ENCODE measurements at places on chromosomes 7 and 10.
A peak's percentile ranks its signal among the peaks of the same experiment; 100 is the strongest.

- no peak for DNase-seq
Observed at GRCh38 chr10:106502641-106503040, 661.9 kb downstream of the SORCS1 start.

DNA sequence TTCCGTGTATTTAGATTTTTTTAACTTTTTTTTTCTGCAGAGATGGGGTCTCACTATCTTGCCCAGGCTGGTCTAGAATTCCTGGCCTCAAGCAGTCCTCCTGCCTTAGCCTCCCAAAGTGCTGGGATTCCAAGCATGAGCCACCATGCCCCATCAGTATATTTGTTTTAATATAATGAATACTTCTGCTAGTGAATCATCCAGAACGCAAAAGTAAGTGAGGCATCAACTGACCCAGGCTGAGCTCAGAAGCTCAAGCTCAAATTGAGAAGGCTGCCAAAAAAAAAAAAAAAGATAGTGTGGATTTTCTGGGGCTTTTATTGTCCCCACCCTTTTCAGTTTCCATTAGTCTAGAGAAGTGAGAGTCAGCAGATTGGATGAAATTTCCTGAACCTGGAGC is 39.0 kb upstream of the TECTB start:
- DNase-seq = no peak

DNA sequence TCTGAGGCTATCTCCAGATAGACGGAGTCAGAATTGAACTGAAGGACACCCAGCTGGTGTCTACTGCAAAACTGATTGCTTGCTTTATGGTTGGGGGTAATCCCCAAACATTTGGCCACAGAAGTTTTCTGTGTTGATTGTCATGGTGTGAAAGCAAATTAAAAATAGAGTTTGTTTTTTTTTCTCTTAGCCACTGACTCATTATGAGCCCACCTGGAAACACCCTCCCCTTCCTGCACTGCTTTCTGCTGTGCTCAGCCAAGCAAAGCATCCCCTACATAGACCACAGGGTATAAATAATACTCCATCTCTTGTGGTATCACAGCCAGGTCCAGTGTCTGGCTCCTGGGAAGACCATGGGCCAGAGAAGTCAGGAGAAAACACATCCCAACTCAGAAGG is 6.5 kb upstream of the VWC2 start:
- no peak for DNase-seq

GRCh38 chr7:50393547-50394252 is 56.5 kb downstream of the FIGNL1 start:
- no peak for DNase-seq

DNA sequence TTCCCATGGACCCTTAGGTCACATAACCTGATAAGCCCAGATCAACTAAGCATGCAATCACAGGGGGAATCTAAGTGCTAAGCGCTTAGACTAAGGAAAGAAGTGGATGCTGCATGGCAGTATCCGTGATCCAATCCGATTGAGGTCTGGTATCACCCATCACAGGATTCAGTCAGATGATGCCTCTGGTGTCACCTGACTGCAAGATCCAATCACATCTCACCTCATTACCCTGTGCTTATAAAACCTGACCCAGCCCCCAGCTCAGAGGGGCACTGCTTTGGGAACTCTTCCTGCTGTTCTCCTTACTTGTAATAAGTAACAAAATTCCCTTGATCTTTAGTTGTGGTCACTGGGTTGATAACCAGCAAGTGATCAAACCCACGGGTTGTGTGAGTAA is 84.7 kb upstream of the TMEM168 start:
- DNase-seq = no peak

DNA sequence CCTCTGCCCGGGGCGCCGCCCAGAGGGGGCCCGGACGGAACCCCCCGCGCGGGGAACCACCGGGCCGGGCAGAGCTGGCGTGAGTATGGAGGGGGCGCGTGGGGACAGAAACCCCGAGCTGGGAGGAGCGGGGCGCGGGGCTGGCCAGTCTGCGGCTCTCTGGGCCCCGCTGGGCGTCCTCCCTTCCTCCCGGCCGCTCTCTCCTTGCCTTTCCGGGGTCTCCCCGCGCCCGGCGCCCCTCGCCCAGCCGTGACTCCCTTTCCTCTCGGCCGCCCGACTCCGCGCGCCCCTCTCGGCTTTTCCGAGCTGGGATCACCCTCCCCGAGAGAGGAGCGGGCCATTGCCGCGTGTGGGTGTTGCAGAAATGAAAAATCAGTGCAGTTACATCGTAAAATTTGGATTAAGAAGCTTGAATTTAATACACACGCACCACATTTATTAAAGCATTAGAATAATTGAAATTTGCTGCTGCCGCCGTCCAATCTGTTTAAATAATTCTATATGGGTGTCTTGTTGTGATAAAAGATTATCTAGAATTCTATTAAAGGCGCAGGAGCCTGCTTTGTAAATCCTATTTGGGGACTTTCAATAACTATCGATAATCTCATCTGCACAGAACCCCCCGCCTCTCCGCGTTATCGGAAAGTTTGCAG is 9.1 kb downstream of the UNCX start:
- DNase-seq = no peak

GRCh38 chr7:97078023-97078969 is 39.2 kb upstream of the SDHAF3 start:
- no peak for DNase-seq

DNA sequence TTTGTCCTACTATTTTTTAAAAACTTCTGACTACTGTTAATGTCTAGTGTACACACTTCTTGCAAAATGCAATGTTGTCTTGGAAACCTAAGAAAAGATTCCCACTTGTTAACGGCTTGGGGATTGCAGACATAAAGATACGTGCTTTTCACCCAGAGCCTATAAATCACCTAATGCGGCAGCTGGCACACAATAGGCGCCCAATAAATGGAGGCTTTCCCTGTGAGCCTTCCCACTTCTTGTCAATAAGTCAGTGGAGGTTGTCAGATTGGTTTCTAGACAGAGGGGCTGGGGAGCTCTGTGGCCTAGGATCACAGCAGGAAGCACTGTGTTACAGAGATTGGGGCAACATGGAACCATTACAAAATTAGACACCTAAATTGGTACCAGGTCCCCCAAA is 74.7 kb downstream of the VSTM4 start:
- no peak for DNase-seq

GRCh38 chr10:94268652-94269051 is 94.1 kb downstream of the NOC3L start:
- DNase-seq = no peak

DNA sequence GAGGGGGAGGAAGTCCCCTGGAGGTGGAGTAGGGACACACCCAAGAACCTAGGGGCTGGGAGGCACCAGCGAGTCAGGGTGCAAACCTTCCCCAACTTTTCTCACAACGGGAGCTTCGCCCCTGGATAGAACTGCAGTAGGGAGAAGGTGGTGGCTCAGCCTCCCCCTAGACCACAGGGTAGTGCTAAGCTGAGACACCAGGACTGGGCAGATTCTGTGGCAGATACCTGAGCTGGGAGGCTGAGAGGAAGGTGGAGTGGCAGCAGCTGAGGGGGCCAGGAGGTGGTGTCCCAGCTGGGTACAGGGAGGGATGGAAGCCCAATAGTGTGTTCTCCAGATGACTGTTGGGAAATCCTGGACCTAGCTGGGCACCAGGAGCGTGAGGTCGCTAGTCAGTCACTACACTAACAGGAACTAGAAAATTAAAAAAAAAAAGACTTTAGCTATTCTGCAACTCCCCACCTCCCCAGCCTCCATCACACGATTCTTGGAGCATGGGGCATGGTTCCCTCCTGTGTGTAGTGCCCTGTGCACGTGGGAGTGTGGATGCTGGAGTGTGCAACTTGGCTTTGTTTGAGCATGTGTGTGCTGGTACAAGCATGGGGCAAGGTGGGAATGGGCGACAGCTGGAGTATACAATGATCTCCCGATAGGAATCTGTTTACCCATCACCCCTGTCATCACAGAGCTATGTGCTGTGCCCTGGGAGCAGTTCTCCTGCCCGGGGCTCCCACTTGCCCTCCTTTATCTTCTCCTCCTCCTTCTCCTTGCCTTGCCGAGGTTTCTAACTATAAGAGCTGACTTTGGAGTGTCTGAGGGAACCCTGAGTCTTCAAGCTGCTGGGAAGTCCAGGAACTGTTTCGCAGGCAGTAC is 8.8 kb upstream of the TRPV6 start:
- DNase-seq = no peak

DNA sequence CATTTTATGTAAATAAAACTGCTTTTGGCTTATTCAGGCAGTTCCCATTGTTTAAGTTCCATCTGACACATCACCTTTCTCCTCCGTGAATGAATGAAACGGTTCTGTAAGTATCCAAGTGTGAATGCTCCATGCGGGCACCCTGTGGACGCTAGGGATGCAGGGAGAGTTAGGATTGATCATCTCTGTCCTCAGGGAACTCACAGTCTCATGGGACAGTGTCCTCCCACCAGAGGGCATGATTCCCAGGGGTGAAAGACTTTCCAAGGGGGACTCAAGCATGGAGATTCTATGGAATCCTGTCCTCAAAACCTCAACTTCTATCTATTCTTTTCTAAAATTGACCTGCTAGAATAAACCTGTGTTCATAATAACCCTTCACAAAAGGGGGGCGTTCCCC is 98.8 kb downstream of the HECW1 start:
- no peak for DNase-seq

DNA sequence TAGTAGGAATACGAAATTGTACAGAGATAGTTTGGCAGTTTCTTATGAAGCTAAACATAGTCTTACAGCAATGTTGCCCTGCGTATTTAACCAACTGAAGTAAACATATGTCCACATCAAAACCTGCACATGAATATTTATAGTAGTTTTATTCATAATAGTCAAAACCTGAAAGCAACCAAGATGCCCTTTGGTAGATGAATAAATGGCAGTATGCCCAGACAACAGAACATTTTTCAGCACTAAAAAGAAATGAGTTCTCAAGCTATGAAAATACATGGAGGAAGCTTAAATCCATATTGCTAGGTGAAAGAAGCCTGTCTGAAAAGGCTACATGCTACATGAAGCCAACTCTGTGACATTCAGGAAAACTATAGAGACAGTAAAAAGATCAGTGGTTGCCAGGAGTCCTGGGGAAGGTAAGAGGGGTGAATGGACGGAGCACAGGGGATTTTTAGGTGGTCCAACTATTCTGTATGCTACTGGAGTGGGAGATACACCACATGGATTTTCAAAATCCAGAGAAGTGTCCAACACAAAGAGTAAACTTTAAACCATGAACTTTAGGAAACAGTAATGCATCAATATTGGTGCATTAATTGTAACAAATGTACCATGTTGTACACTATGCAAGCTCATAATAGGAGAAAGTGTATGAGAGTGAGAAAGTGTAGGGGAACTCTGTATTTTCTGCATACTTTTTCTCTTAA is 17.6 kb downstream of the GPRIN2 start:
- DNase-seq = no peak

- DNase-seq = no peak
Observed at GRCh38 chr10:6279540-6280267, 77.0 kb downstream of the PFKFB3 start.

GRCh38 chr7:2980401-2981102 is 63.1 kb downstream of the CARD11 start:
- DNase-seq = no peak

DNA sequence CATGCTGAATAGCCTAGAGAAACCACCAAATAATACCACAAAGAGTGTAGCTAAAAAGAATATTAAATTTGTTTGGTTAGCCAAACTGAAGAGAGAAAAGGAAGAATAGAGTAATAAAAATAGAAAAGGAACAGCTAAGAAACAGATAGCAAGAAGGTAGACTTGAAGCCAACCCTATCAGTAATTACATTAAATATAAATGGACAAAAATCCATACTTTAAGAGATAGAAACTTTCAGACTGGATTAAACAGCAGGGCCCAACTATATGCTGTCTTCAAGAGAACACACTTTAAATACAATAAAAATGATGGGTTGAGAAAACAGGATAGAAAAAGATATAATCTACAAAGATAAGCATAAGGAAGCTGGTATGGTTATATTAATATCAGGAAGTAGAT is 31.2 kb downstream of the IL2RA start:
- DNase-seq = no peak

GRCh38 chr10:106857728-106858127 is 306.8 kb downstream of the SORCS1 start:
- no peak for DNase-seq

GRCh38 chr7:24715661-24716479 is 41.4 kb downstream of the GSDME start:
- peak; percentile 46 for DNase-seq

DNA sequence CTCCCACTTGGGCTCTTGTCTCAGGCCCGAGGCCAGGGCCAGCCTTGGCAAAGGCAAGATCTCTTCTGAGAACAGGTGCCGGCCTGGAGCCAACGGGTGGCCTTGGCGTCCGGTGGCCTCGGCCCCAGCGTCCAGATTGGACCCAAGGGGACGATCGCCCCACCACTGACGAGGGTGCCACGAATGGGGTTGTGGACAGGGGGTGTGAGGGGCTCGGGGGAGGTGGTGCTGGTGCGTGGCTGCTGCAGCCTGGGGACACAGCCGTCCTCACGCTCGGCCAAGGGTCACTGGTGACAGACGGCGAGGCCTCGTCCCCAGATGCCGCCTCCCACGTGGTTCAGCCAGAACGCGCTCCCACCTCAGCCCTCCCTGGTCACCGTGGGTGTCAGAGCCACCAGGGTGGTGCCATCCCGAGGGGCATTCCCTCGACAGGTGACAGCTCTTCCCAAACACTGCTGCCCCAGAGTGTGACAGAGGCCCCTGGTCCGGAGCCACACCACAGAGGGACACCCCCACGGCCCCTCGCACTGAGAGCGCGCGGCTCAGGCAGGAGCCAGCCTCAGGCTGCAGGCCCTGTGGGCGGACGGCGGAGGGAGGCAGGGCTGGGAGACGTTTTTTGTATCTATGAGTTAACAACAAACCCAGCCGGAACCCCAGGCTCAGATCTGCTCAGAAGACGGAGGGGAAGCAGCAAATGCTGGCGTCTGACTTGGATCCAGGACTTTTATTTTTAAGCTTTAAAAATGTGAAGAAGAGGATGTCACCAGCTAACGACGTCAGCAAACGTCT is 18.5 kb upstream of the CFAP46 start:
- DNase-seq = no peak

GRCh38 chr7:33258491-33258951 is 129.2 kb downstream of the BBS9 start:
- DNase-seq = no peak

GRCh38 chr7:27239387-27240014 is 3.1 kb upstream of the EVX1 start:
- no peak for DNase-seq

DNA sequence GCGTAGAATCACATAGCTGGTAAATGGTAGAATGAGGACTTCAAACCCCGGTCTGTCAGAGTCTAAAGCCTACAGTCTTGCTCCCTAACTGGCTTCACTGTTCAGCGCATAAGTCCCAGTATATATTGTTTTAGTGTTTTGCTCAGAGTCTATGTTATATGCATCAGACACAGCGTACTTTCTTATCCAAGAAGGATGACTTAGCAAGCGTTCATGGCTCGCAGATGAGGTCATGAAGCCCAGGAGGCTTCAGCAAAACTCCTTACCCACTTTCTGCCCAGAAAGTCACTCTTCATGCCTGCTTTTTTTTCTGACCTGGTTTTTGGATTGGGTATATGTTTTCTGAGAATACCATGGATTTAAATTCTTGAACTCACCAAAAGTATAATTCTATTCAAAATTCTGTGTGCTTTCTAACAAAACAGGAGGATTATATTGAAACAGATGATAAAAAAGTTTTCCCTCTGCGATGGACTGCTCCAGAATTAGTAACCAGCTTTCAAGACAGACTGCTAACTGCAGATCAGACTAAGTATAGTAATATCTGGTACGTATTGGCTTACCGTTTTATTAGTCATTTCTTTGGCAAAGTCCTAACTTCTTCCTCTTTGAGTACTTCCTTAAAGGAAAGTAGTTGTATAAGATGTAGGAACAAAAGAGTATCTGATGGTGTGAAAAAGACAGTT is 24.6 kb upstream of the BHLHA15 start:
- DNase-seq = no peak

GRCh38 chr10:129455625-129456024 is 11.4 kb upstream of the MGMT start:
- no peak for DNase-seq

All from SK-N-DZ (cell line).